ENCODE measurements at places on chromosomes 4 and X.

- peak; percentile 54 for DNase-seq
These were observed 327.3 kb downstream of the MAPK10 start for GRCh38 chr4:86032476-86033022.

GRCh38 chr4:2385516-2385915, 32.9 kb downstream of the ZFYVE28 start:
- DNase-seq, result no peak

- peak; percentile 68 for DNase-seq
These were observed 420.8 kb upstream of the DIPK2B start for GRCh38 chrX:45621376-45622041.

GRCh38 chrX:102345916-102346315, 93.9 kb downstream of the NXF2B start:
- peak; percentile 5 for DNase-seq

- DNase-seq, result no peak
These were observed 23.5 kb downstream of the OTC start for GRCh38 chrX:38375891-38376290.

DNA sequence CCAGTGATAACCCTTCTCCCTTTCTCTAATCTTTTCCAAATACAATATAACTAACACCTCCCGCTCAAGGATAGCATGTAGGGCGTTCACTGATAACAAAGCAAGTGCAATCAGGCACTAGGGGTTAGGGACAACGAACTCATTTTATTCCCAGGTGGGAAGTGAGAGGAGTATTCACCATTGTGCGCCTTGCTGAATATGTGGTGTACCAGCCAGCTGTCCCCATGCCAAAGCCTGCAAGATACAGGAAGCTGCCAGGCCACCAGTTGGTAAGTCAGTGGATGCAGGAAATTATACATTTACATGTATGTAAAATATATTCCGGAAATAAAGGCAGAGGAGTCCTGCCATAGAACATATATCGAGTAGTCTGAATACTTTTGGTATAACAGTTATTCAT, 6.3 kb upstream of the HPRT1 start:
- DNase-seq, result no peak

GRCh38 chrX:72060196-72060920, 71.4 kb downstream of the RTL5 start:
- no peak for DNase-seq

Data from RWPE1 (cell line).